ENCODE measurements at places on chromosomes 6 and 20.

GRCh38 chr6:10598084-10598960 lies 77.2 kb downstream of the GCNT2 start:
- no peak for DNase-seq

GRCh38 chr20:22307409-22307808 lies 277.0 kb downstream of the FOXA2 start:
- no peak for DNase-seq

- no peak for DNase-seq
Measured at GRCh38 chr20:55009066-55009465, 533.7 kb downstream of the DOK5 start.

GRCh38 chr20:50607436-50607835 lies 83.9 kb downstream of the RIPOR3 start:
- DNase-seq: no peak

- no peak for DNase-seq
Measured at GRCh38 chr6:150745896-150746295, 119.6 kb upstream of the MTHFD1L start.

DNA sequence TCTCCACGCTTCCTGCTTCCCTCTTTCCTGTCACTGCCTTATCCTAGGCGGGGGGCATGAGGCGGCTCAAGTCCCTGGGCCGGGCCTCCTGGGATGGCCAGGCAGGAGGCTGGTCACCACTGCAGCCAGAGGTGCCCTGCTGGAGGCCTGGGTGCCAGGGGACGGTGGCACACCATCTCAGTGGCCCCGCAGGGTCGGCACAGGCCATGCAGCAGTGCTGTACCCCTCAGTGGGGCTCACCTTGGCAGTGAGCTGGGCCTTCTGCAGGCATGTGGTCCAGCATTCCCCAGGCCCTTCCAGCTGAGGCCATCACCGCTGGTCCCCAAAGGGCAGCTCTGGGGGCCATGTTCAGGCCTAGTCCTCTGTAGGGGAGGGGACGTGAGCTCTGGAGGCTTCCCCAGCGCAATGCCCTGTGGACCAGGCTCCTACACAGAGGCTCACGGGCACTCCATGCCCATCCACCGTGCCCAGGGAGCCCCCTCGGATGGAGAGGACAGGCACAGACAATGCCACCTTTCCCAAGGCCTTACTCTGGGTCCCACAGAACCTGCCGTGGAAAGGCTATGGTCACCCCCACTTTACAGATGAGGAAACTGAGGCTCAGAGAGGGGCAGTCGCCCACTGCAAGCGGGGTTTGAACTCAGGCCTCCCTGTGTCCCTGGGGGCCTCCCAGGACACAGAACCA lies 123.8 kb downstream of the TAF4 start:
- no peak for DNase-seq

DNA sequence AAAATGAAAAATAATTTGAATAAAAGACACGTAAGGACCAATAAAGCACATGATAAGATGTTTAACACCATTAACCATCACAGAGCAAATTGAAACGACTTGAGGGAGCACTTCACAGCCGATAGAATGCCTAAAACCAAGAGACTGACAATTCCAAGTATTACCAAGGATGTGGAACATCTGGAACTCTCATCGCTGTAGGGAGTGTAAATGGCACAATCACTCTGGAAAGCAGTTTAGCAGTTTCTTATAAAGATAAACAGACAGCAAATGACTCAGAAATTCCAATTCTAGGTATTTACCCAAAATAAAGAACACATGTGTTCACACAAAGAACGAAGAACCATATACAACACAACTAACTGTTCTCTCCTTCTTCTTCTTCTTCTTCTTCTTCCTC lies 8.5 kb upstream of the UBD start:
- DNase-seq: no peak

DNA sequence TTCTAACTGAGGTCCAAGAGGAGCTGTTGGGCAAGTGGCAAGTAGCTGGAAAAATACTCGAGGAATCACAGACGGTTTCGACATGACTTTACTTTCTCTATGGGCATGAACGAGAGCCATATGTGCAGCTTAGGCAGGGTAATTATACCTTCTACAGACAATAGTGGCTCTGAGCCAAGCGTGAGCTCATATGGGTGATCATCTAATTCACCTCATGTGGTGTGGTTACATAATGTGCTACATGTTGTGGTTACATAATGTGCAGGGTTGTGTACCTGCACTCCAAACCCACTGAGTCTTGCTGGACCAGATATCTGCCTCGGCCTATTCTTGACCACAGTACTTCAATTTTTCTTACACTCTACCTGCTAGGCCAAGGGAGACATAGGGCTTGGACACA lies 771.7 kb upstream of the EYS start:
- no peak for DNase-seq

DNA sequence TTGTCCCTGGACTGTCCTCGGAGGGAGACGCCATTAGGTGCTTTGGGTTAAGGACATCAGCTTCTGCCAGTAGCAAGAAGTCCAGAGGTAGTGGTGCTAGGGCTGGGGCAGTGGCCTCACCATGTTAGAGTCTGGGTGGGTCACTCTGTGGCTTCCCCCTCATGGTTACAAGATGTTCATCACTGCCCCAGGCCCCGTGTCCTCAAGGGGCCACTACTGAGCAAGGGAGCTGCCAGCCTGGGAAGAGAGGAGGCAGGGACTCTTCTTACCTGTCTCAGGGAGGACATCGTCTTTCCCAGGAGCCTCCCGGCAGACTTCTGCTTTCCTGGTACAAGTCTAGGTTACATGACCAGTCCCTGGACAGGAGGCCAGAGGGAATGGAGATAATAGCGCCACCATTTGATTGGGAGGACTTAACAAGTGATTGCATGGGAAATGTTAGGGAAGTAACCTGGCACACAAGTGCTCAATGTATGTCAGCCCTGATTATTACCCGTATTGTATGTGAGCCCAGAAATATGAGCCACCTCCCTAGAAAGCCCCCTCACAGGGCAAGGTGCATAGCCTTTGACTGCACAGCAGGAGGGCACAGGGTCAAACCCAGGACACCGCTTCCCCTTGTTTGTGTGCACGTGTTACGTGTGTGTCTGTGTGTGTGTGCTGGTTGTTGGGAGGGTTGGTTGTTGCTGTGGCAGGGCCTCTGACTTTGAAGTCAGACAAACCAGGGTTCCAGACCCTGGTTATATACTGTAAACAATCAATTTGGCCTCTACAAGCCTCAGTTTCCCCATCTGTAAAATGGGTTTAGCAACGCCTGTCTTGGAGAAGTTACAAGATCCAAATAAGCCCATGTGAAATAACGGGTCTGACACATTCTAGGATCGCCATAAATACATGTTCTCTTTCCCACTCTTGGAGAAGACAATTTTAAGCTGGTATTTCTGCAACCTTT lies 30.0 kb downstream of the SIRPA start:
- no peak for DNase-seq

- no peak for DNase-seq
Measured at GRCh38 chr20:37839432-37839827, 63.5 kb upstream of the VSTM2L start.

- DNase-seq: no peak
Measured at GRCh38 chr20:63056236-63057170, 49.7 kb upstream of the BHLHE23 start.

GRCh38 chr6:29702519-29703103 lies 20.6 kb upstream of the HLA-F start:
- peak; percentile 65 for DNase-seq

GRCh38 chr6:110514818-110515217 lies 38.4 kb upstream of the SLC22A16 start:
- DNase-seq: no peak

DNA sequence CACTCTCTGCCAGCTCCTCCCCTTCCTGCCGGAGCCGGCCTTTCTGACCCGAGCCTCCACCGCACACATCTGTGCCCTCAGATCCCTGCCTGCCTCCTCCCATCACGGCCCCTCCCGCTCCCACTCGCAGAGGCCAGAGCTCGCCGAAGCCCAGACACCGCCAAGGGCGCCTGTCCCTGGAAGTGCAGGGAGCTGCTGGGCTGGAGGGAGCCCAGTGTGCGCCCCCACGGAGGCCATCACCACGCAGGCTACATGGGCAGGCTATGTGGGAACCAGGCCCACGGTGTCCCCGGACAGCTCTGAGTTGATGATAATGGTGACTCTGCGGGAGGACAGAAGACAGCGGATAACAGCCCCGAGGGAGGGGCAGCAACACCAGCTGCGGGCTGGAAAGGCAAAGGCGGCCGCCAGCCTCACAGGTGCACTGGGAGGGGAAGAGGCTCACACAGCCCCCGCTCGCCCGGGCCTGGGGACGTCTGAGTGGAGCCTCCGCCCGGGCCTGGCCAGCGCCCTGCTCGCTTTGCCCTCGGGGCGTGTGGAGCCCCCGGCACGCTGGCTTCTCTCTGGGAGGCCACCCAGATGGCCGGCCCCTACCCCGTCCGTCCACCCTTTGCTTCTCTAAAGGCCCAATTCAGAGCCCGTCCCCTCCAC lies 154.9 kb downstream of the DLL1 start:
- DNase-seq: no peak

DNA sequence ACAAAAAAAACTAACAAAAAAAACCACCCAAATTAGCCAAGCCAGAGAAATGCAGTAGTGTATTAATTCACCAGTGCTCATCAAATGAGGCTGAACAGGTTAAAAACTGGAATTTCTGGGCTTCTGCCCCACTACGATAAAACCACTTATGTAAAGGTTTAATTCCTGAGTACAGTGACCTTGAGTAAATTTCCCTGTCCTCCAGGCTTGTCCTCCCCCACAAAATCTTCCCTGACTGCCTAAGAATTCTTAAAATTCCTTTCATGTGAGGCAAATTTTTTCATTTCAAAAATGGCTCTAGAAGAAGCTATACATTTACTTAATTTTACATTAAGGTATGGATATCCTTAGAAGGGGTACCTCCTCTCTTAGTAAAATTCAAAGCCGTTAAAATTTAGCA lies 80.1 kb upstream of the ID4 start:
- DNase-seq: no peak

DNA sequence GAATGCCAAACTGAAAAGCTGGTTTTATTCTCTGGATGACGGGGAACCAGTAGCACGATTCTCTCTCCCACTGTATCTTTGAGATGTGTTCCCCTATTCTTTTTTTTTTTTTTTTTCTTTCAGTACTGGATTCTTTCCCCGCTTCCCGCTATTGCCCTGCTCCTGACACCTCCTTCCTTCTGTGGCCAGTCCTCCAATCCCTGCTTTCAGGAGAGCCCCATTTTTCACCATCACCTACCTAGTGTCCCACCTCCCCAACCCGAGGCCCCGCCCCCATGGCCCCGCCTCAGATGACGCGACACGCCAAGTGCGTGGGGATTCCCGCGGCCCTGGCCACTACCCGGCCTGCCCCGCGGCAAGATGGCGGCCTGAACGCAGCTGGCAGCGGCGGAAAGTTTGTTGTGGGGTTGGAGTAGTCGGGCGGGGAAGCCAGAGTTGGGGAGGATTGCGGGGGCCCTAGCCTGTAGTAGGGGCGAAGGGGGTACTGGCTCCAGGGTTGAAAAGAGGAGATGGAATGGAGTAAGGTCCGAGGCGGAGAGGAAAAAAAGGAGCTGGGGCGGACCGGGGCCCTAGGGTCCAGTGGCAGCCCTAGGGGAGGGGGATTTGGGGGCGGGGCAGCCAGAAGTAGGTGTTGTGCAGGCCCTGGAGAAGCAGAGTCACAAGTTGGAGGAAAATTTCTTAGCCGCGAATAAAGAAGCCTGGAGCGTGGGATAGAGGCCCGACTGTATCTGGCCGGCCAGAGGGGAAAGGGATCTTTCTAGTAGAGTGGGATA lies at the start of gene TJAP1:
Gene TJAP1, plus strand, starts transcription at position 336 of the 773 bp plus-strand sequence. CDS start 21,432 bp downstream, outside the sequence.
- peak; percentile 87 for DNase-seq

DNA sequence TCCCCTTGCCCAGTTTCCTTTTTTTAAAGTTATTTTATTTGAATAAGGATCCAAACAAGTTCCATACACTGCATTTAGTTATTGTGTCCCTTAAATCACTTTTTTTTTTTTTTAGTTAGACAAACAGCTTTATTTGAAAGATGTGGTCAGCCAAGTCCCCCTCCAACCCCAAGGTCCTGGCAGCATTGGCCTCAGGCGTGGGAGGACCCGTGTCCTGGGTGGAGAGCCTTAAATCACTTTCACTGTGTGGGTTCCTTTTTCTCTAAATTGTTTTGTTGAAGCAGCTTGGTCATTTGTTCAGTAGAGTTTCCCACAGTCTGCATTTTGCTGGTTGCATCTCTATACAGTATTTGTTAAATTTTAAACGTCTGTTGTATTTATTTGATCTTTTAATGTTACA lies 5.2 kb upstream of the TBCC start:
- DNase-seq: no peak

DNA sequence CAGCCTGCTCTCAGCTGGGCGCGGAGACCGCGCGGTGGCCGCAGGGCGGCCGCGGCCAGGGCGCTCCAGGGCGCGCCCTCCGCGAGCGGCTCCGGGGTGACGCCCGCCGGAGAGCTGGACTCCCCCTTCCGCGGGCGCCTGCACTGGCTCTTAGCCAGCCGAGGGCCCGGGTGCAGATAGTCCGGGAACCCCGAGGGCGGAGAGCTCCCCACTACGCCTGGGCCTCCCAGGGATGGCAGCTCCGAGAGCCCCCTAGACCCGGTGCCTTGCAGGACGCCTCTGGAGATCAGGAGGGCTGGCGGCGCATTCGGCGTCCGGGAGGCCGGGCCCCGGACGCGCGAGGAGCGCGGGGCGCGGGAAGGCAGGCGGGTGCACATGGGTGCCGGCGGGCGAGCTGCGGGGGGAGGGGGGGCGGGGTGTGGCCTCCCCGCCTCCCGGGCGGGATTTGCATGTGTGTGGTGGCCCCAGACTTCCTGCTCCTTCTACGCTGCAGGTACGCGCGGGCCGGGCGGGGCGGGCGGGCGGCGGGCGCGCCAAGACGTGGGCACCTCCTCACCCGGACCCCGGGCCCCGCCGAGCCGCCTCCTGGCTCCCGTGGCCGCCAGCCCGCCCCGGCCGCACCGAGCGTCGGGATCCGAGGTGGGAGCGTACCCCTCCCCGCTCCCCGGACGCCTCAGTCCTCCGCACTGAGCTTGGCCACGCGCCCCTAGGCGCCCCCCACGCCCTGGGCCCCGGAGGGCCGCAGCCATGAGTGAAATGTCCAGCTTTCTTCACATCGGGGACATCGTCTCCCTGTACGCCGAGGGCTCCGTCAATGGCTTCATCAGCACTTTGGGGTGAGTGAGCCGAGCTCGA lies at the start of gene ITPR3:
Gene ITPR3, plus strand, starts transcription at position 467 of the 855 bp plus-strand sequence. Its CDS starts 281 bp downstream, at position 748.
- peak; percentile 77 for DNase-seq

- no peak for DNase-seq
Measured at GRCh38 chr20:32159766-32160221, 47.7 kb downstream of the PLAGL2 start.

DNA sequence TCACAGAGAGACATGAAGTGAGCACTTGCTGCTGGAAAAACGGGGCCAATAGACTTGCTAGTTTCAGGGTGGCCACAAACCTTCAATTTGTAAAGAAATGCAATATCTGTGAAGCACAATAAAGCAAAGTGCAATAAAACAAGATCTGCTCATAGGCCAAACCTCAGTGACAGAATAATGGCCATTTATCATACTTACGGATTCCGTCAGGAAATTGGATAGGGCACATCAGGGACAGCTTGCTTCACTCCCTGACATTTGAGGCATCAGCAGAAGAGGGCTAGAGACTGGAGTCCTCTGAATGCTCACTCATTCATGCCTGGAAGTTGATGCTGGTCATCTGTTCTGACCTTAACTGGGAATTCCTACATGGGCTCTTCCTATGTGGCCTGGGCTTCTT lies 165.5 kb upstream of the OPRM1 start:
- no peak for DNase-seq
